ENCODE measurements at places on chromosomes 12 and 14. TPM values are rescaled to one million over a fixed set of nuclear protein-coding genes. Genes with fewer than 3 reads are reported as not detected.

The PTHLH gene
- polyA plus RNA-seq = 1.4 TPM

The FBXO21 gene
- 64.7 TPM for polyA plus RNA-seq

The CLEC1B gene
- 1.6 TPM for polyA plus RNA-seq

The CCDC184 gene
- 0.78 TPM for polyA plus RNA-seq

The ANKS1B gene
- polyA plus RNA-seq = 5.4 TPM

The PIWIL1 gene
- 3.4 TPM for polyA plus RNA-seq

The NOS1 gene
- polyA plus RNA-seq = 0.71 TPM

The DNAAF2 gene
- 16.3 TPM for polyA plus RNA-seq

The RAB2B gene
- polyA plus RNA-seq = 43.0 TPM

- DNase-seq = peak; percentile 82
These were observed 380.1 kb downstream of the RAD51B start for GRCh38 chr14:68199554-68200151.

DNA sequence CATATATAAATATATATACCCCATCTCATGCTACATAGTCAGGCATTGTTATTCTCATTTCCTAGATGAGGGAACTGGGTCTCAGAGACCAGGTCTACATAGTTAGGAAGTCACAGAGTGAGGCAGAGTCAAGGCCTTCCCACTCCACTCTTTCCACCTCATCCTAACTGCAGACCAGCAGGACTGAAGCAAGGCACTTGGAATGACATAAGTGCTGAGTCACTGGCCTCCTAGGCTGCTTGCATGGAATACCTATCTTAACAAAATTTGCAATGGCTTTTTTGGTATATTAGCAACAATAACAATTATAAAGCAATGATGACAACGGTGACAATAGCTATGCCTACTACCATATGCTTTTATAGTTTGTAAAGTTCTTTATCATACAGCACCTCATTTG is 5.4 kb upstream of the ANO4 start:
- no peak for DNase-seq

DNA sequence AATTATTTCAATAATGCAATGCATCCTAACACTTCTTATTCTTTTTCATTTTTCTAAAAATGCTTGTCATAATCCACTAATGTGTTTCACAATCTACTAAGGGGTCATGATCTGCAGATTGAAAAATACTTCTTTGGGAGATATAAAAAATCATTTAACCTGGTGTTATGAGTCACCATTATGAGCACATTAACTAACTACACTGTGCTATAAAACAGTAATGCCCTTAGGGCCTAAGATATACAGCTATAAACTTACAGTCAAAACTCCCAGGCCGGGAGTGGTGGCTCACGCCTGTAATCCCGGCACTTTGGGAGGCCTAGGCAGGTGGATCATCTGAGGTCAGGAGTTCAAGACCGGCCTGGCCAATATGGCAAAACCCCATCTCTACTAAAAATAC is 14.2 kb downstream of the ATXN2 start:
- no peak for DNase-seq

DNA sequence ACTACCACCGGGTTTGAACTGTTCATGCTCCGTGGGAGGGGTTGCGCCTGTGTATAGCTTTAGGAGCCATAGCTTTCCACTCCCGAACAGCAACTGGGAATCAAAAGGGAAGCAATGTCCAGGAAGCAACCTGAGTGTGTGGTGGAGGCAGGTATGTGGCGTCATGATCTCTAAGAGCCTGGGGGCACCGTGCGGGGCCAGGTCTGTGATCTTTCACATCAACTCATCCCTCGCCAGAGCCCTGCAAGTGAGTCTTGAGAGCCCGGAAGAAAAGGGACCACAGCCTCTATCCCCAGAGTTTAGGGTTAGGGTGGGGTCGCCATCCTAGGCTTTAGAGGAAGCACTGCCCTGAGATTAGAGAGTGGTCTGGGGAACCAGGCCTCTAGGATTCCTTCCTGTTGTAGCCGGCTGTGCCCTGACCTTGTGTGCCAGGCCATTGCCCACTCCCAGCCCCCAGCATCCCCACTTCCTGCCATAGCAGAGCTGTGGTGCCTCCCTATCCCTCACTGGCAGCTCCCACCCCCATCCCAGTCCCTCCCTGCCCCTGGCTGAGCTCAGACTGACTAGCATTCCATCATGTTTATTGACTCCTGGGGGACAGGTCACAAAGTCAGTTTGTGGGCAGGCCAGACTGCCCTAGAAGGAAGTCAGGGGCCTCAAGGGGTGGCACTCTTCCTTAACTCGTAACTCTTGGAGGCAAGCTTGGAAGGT is 745 bp upstream of the ADCY4 start:
- DNase-seq = no peak

DNA sequence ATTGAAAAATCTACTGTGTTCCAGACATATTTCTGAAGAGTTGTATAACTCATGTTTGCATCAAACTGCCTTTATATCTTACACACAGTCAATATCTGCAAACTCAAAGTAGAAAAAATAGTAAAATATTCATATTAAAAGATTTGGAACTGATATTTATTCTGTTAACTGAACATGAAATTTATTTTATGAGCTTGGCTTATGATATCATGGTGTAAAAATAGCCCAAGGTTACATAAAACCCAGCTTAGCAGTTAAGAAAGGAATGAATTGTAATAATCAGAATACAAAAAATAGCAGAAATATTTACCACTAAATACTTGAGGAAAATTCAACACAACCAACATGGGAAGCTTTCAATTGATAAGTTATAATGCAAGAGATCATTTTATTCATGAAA is 367.9 kb downstream of the FLRT2 start:
- no peak for DNase-seq

DNA sequence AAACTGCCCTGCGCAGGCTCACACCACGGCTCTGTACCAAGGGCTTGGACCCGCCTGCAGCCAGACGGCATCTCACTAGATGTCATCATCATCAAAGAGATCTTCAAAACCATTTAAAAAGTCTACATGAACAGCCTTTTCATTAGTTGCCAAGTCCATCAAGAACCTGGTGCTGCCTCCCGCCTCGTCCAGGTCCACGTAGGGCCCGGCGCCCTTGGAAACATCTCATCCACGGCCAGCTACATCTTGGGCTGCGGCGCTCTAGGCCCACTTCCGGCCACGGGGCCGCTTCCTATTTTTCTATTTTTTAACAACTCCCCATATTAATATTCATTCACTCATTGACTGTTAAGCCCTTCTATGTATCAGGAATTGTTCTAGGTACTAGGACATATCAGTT is 7.4 kb upstream of the GNPNAT1 start:
- no peak for DNase-seq

- no peak for DNase-seq
These were observed 118.2 kb upstream of the GSC start for GRCh38 chr14:94888121-94888520.

GRCh38 chr14:24659916-24660570 is 26.1 kb upstream of the GZMB start:
- DNase-seq = no peak

DNA sequence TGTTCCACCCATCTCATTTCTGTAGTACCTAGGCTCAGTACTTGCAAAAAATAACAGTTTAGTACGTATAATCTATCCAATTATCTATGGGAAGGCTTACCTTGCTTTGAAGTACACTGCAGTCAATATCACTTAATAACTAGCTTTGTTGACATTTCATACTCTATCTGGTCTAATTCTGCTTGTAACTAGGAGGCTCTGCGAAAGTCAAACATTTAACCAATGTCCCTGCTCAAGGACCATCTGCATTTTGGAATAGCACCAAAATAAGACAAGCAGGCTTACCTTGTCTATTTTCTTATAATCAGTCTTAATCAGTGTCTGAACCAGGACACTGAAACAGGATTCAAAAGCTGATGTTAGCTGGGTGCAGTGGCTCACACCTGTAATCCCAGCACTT is 39.9 kb downstream of the SLC25A47 start:
- no peak for DNase-seq

DNA sequence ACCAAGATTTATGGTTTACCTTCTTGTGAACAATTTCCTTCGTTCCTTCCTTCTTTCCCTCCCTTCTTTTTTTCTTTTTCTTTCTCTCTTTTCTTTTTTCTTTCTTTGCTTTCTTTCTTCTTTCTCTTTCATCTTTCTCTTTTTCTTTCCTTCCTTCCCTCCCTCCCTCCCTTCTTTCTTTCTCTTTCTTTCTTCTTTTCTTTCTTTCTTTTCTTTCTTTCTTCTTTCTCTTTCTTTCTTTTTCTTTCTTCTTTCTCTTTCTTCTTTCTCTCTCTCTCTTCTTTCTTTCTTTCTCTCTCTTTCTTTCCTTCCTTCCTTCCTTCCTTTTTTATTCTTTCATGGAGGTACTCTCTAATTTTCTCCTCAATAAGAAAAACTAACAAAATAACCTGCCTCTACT is 462.1 kb upstream of the ATP2B1 start:
- no peak for DNase-seq

GRCh38 chr12:104583301-104583700 is 126.6 kb downstream of the CHST11 start:
- DNase-seq = no peak

- DNase-seq = no peak
These were observed 317.6 kb upstream of the FKBP4 start for GRCh38 chr12:2477009-2477766.

DNA sequence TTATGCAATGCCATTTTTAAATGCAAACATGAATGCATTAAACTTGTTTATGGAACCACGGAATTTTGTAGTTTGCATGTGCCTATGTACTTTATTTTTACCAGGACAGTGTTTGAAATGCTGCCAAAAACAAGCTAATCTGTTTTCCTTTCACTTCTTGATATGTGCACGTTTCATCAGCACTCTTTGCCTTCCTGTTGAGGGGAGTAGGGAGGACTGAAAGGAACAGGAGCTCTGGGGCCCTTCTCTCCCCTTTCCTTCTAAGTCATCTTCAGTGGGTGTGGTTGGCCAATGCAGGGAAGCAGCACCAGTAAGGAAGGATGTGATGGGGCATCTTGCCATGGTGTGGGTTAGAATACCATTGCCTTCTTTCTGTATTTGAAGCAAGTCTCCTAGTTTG is 12.1 kb upstream of the PPP4R4 start:
- DNase-seq = no peak

DNA sequence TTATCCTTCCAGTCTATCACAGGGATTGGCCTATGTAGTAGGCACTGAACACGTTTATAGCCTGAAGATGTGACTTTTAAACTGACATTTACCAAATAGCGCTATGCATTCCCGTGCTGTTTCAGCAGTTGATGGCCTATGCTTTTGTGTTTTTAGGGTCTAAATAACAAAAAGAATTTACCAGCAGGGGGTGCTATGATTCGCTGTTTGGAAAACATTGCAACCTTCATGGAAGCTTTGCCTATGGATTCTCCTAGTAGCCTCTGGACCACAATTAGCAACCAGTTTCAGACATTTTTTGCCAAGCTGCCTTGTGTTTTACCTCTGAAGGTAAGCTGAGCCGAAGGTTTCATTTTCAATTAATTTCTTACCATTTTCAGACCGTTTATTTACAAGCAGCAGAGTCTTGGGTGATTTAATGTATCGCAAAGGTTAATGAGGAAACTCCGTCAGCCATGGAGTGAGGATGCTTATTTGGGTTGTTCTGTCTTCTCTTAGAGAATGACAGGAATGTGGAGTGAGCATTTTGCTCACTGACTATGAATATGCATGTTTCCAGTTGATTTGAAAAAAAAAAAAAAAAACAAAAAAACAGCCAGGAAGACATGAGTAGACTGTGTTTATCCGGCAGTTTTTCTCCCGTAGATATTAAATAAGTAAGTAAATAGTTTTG is 133.1 kb downstream of the PRIMA1 start:
- peak; percentile 82 for DNase-seq

DNA sequence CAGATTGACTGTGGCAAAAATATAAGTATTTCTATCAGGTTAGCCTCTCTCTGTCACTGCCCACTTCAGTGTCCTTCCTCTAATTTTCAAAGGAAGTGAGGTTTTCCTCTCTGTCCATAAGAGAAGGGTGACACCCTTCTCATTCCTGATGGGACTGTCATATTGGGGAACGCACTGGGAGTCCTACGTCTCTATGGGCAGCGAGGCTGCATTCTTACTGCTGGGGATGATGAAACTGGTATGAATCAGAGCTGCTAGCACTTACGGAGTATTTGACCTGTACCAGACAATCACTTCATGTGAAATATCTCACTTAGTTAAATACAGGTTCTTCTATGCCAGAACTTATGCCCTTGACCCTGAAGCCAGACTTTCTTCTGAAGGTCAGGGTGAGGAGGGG is 436.3 kb downstream of the DPF3 start:
- DNase-seq = no peak

GRCh38 chr14:90677484-90678050 is 138.7 kb downstream of the TTC7B start:
- DNase-seq = no peak

DNA sequence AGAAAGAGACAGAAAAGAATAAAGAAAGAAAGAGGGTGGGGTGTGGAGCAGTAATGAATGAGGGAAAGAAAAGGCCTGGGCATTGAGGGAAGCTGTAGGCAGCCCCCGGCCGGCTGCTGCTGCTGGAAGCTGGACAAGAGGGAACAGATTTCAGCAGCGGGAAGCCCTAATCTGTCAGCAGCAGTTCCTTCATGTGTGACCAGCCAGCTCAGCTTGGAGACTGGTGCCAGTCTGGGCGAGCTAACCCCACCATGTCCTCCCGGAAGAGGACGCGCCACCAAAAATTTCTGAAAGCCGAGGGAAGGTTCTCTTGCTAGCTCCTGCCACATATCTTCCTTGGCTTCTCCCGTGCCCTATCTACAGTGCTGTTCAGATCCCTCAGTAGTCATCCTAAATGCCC is 236.8 kb downstream of the GRIN2B start:
- no peak for DNase-seq

DNA sequence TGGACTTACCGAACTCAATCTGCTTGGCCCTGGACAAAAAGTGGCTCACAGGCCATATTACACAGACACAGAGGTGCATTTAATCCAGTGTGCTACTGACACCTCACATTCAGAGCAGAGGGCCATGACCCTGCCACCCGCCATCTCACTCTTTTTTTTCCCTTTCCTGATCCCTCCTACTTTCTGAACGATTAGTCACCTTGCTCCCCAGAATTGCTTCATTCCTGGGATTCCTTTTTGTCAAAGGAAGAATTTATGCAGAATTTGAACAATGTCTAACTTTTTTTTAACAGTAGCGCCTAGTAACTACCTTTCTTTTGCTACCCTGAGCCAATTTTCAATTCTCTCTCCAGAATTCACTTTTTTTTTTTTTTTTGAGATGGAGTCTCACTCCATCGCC is 4.6 kb downstream of the PKP2 start:
- no peak for DNase-seq

DNA sequence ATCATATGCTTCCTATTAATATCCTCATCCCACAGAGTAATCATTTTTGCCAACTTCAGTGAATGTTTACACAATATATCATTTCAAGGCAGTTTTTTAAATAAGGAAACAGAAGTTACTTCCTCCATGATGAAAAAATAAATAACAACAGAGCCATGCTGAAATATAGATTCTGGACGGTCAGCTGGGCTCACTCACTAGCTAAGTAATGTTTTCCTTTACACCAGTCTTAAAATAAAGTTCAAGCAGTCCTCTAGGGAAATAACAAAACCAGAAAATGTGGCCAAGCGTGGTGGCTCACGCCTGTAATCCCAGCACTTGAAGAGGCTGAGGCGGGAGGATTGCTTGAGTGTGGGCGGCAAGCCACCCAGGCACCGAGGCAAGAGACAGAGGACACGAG is 28.7 kb downstream of the AICDA start:
- DNase-seq = peak; percentile 19

All from renal pelvis (tissue), 12 donors.